ENCODE measurements at places on chromosomes 16 and 17.

- DNase-seq, result no peak
Measured at GRCh38 chr17:42543190-42544079, 7.4 kb downstream of the NAGLU start.

DNA sequence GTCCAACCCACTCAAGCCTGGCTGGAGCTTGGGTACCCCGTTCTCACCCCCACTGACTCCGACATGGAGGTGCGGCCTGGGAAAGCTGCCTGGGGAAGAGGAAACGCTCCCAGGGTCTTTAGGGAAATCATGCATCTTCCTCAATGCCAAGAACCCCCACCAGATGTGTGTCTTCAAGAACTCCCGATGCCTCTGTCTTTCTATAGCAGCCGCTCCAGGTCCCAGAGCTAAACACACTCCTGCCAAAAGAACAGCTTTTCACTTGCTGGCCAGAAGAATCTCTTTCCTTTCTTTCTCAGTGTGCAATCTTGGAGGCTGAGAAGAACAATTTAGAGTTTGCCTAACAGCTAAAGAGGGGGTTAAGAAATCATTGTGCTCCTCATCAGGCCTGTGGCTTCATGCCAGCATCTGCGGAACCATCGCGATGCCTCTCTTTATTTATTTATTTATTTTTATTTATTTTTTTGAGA is 41.1 kb upstream of the MTSS2 start:
- no peak for DNase-seq

DNA sequence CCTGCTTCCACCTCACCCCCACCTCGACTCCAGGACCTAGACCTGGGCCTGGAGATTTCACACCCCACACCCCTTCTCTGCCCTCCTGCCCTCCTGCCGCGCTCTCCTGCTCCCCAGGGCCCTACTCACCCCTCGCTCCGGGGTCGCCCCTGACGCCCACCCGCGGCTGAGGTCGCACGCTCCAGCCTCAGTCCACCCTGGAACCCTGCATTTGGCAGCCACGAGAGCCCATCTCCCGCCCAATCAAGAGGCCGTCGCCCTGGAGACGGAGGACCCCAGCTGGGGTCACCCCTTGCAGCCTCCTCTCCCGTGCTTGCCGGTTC is 16.1 kb downstream of the TLE7 start:
- DNase-seq, result no peak

DNA sequence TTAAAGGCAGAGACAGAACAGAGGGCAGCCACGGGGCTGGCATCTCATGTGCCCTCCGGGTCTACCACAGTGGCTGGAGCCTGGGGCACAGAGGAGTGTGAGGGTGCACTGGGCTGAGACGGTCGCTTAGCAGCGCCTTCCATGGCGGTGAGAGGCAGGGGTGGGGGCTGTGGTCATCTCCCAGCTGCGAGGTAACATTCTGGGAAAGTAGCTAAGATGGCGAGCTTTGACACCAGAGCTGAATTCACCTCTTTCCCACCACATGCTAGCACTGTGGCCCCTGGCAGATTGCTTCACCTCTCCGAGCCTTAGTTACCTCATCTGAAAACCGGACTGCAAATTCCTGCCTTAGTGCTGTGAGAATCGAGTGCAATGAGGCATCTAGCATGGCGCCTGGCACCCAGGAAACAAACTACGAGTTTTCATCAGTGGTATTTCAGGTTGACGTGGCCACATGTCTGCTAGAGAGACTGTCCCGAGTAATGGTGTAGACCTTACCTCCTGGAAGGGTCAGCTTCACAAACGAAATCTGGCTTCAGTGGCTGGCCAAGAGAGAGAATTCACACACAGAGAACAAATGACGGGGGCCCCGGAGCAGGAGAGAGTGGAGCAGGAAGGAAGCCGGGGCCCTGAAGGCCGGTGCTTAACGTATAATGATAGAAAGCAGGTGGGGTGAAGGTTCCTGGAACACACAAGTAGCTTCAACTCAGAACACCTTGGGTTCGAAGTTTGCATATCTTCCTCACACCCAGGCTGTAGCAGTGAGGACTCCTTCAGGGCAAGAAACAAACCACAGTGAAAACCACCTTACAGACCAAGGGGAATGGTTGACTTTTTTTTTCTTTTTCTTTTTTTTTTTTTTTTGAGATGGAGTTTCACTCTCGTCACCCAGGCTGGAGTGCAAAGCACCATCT is 63.9 kb upstream of the RPH3AL start:
- DNase-seq, result no peak

DNA sequence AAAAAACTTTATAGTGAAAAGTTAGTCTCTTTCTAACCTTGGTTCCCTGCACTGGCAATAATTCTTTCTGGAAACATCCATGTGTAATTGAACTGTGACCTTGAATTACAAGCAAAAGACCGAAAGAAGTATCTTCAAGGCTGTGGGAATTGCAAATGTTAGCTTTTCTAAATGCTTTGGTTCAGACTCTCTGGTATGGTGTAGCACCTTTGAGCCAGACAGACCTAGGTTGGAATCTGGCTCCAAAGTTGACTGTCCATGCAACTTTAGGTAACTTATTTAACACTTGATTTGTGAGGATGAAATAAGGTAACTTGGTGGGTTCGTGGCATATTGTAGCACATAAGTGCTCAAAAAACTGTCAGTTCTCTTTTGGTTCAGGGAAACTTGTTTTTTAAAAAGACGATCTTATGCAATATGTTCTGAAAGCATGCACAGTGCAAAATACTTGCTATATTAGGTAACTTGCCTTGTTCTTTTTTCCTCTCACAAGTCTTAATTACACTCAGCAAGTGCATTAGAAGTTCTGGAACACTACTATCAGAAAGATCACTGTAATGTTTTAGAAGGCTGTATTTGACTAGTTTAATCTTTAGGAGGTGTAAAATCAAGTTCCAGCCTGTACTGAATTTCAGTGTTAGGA is 46.3 kb downstream of the TANGO6 start:
- DNase-seq, result no peak

GRCh38 chr16:50253514-50253910 is 12.8 kb upstream of the ADCY7 start:
- no peak for DNase-seq

- DNase-seq, result no peak
Measured at GRCh38 chr16:89378947-89379771, 111.2 kb downstream of the ANKRD11 start.

DNA sequence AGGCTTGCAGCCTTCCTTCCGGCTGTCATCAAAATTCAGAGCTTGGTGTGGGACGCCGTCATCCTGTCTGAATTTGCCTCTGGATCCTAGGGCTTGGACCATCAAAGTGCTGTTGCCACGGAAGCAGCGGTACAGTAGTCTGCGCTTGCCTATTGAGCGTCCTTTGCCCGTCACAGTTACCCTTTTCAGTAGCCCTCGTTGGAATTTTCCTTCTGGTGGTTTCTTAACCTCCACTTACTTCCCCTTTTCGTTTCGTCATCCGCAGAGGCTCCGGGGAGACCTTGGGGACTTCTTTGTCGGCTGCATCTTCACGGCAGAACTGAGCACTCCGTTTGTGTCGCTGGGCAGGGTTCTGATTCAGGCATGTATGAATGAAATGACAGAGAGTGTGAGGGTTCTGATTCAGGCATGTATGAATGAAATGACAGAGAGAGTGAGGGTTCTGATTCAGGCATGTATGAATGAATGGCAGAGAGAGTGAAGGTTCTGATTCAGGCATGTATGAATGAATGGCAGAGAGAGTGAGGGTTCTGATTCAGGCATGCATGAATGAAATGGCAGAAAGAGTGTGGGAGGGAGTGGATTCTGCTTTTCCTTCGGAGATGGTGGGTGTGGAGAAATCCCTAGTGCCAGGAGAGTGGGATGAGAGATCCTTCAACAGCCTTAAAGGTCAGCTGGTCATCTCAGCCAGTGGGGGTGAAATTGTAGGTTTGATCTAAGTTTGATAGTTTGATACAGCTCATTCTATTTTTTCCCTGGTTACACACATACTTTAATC is 8.0 kb downstream of the TLCD3A start:
- no peak for DNase-seq

- DNase-seq, result no peak
Measured at GRCh38 chr17:4807605-4808377, 839 bp downstream of the PLD2 start.

GRCh38 chr17:68178831-68179230 is 69.0 kb upstream of the AMZ2 start:
- no peak for DNase-seq

- no peak for DNase-seq
Measured at GRCh38 chr16:17829811-17830210, 359.1 kb upstream of the XYLT1 start.

GRCh38 chr16:68636818-68637217 is 8.3 kb upstream of the CDH3 start:
- DNase-seq, result no peak

- DNase-seq, result no peak
Measured at GRCh38 chr17:63452962-63453551, 7.0 kb upstream of the CYB561 start.

GRCh38 chr17:46770818-46771560 is 47.5 kb downstream of the WNT3 start:
- DNase-seq, result no peak

GRCh38 chr16:25155553-25156460 is 44.3 kb downstream of the LCMT1 start:
- DNase-seq, result no peak

DNA sequence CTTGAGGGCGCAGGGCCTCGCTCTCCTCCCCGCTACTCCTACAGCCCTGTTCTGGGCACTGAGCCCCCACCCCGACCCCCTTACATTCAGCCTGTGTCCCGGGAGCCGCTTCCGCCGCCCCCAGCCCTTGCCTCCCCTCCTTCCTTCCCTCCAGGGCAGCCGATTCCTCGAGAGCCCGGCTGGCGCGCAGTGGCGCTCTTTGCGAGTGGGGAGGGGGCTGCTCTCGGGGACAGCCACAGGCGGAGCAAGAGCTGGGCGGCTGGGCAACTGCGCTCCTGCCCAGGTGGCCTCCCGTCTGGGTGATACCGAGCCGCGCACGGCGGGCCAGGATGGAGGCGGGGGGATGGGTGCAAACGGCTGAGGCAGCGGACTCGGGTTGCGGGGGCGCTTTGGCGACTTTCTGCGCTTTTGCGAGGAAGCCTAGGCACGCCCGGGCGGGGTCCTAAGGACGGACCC is 1.2 kb downstream of the MMP15 start:
- DNase-seq, result no peak

DNA sequence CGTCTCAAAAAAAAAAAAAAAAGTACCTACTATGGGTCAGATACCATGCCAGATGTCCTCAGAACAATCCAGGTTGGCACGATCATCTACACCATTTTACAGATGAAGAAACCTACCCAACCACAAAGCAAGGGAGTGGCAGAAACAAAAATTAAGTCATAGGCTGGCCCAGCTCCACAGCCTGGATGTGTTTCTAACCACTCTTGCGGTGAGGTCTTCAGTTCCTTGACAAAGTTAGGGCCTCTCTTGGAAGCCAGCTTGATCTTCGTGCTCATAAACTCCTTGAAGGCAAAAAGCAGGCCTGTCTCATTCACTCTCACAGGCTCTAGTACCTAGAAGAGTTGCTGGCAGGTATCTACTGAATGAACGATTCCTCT is 6.2 kb downstream of the GGA2 start:
- DNase-seq, result no peak

- DNase-seq, result no peak
Measured at GRCh38 chr16:64823481-64824075, 298.3 kb downstream of the CDH11 start.

DNA sequence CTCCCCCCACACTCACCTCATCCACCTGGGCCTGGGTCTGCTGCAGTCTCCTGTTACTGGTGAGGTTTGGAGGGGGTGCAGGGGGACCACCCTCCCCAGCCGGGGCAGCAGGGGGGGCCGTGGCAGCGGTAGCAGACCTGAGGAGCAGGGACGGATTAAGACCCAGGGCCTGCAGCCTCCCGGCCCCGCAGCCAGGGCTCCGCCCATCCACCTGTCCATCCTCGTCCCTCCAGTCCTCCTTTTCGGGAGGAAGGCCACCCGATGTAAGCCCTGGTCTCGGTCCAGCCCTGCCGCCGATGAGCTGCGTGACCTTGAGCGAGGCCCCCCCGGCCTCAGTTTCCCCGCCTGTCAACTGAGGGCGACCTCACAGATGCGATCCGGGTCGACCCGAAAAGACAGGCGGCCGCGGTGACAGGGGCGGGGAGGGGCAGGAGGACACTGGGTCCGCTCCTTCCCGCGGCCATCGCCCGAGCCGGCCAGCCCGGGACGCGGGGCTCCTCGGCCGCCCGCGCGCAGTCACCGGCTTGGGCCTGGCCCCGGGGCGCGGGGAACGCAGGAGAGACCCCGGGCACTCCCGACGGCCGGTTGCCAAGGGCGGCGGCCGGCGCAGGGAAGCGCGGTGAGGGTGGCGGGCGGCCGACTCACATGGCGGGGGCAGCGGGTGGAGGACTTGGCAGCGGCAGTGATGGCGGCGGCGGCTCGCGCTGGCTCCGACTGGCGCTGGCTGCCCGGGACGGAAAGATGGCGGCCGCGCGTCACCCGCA is at the start of gene VAMP2:
VAMP2 (minus strand) TSS at position 716 of the 764 bp plus-strand sequence; CDS start at position 647, 69 bp downstream.
- no peak for DNase-seq

- no peak for DNase-seq
Measured at GRCh38 chr16:64148356-64148755, 973.5 kb downstream of the CDH11 start.

DNA sequence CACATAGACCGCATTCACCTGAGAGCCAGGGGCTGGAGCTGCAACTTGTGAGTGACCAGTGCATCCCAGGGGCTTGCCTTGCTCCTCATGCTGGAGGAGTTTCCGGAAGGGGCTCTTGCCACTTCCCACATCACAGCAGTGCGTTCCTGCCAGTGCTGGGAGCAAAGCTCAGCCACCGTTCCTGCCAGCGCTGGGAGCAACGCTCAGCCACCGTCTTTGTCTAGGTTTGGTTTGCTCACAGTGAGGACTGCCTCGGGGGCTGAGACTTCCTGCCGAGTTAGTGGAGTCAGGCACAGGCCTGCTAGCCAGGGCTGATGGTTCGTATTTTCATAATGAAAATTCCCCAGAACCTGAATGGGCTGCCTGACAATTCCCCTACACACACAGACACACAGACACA is 5.4 kb upstream of the CHRNE start:
- no peak for DNase-seq

DNA sequence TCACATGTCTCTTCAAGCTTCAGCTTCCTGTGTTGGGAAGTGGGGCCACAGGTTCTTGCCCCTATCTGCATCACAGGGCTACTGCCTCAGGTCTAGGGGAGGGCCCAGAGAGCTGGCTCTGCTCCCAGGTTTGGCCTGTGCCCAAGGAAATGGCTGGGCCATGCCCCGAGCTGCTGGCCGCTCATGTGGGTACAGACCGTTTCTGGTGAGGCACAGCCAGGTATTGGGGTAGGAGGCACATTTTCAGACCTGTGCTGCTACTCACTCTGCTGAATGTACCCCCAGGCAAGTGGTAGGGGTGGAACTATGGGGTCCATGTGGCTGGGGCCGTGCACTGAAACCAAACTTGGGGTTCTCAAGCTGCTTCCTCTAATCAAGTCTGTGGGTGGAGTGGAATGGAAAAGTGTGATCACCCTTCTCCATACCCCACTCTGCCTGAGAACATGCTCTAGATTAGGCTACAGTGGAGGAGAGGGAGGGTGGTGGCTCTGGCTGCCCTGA is 4.6 kb downstream of the GAS2L2 start:
- DNase-seq, result no peak

GRCh38 chr16:9068886-9069285 is 22.6 kb upstream of the HAPSTR1 start:
- no peak for DNase-seq

GRCh38 chr17:6456914-6457687 is 12.8 kb downstream of the PIMREG start:
- DNase-seq, result no peak
